Progenitor cell of endocrine pancreas (in vitro differentiated cells): ENCODE measurements at places on chromosomes 3 and 15.

- no peak for DNase-seq
These were observed 74.0 kb upstream of the SAMMSON start for GRCh38 chr3:69925506-69925905.

DNA sequence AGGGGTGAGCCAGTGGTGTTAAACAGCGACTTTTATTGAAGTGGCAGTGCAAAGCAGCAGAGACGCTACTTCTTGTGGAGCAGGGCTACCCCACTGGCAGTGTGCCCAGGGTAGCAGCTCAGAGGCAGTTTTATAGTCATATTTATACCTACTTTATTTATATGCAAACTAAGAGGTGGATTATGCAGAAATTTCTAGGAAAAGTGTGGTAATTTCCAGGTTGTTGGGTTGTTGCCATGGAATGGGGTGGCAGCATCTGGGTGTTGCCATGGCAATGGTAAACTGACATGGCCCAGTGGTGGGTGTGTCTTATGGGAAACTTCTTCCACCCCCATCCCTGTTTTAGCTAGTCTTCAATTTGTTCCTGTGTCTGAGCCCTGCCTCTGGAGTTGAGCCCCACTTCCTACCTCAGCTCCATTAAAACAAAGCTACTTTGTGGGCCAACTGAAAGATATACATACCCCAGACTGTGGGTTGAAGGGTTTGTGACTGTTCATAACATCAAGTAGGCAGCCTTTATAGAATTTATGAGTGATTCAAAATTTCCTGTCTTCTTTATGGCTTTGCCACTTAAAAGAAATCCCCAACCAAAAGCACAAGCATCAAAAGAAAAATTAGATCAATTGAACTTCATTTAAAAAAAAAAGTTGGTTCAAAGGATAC, 60.3 kb downstream of the EBLN2 start:
- DNase-seq, result no peak

DNA sequence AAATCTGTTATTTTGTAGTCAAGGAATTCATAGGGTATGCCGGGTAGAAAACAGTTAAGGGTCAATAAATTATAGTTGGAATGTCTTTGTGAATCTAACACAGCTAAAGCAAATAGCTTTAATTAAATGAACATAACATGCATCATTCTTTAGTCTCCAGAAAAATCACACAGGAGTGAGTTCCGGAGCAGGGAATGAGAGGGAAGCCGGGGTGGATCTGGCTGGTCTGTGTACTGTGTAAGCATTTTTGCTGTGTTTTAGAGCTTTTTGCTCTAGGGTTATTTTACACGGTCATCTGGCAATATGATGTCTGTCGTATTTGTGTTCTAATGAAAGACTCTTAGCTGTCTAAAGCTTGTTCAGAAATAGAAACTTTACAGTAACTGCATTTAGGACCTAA, 57.5 kb downstream of the MED12L start:
- DNase-seq, result no peak

GRCh38 chr15:101266034-101266433, 11.3 kb downstream of the SELENOS start:
- DNase-seq, result no peak

GRCh38 chr3:27905625-27906024, 183.5 kb upstream of the EOMES start:
- no peak for DNase-seq

DNA sequence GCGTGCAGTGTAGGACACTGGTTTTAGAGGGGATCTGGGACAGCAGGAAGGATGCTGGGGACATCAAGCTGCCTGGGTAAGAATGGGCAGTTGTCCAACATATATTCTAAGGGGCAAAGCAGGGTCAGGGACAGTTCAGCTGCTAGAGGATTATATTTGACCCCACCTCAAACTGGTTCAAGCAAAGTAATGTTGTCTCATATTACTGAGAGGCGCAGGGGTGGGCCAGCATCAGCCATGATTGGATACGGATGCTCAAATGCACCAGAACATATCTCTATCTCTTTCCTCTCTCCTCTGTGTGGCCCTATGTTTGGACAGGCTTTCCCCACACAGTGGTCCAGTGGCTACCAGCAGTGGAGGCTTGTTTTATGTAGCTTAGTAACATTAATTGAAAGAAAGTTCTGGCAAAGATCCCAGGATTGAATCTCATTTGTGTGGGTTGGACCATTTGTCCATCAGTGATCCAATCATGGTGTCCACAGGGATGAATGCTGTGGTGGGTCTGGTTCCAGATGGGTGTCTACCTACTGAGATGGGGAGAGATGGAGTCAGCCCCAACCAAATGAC, 49.8 kb upstream of the RGMA start:
- no peak for DNase-seq

DNA sequence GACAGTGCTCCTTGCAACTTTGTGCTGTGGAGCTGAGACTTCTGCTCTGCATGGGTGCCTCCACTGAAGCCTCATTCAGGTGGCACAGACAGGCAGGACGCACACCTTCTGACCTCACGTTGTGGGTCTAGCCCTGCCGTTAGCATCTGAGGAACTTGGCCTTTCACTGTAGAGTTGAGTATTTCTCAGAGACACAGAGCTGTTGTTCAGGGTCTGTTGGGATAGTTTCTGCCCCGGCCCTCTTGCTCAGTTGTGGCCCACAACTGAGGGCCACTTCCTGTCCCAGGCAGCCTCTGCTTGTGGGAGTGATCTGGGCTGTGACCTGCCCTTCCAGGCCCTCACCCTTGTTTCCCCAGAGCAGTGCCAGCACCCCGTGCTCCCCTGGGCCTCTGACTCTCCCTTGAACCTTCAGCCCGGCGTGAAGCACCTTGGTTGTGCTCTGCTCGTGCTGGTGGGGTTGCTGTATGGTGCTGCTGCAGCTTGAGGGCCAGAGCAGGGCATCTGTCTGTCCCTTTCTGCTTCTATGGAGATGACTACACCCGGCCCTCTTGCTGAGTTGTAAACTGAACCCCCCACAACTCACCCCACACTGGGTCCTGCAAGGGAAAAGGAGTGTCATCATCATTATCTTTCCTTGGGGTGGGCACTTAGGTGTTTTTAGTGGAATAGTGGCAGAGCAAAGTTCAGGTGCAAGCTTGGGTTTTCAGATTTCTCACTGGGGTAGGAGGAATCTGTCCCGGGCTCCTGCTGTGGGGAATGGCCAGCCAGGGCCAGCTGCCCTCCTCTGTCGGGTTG, 11.7 kb downstream of the BAHD1 start:
- DNase-seq, result no peak

DNA sequence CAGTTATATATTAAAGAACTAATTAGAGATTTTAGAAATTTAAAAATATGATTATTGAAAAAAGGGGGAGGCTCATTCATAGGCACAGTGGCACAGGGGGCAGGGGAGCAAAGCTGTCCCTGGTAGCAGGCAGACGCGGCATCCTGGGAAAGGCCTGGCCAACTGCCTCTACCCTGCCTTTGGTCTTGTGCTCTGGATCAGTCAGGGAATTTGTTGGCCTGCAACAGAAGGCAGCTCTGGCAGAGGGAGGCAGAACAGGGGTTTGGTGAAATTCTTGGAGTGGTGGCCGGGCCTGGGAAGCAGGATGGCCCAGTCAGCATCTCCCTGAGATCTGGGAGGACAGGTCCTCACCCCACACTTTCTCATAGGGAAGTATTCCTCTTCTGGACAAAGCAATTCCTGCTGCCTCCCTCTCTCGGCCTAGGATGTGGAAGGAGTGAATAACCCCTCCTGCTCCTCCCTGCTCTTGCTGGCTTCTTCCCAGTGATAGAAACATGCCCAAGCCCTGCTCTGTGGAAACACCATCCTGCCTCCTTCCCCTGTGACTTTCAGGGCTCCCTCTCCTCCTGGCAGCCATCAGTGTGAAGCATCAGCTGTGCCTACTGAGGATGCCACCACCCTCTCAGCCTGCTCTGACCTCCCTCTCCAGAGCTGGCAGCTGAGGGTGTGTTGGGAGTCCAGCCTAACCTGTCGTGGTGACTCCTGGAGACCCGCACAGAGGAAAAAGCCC, 26.9 kb downstream of the PRR20G start:
- DNase-seq, result no peak

DNA sequence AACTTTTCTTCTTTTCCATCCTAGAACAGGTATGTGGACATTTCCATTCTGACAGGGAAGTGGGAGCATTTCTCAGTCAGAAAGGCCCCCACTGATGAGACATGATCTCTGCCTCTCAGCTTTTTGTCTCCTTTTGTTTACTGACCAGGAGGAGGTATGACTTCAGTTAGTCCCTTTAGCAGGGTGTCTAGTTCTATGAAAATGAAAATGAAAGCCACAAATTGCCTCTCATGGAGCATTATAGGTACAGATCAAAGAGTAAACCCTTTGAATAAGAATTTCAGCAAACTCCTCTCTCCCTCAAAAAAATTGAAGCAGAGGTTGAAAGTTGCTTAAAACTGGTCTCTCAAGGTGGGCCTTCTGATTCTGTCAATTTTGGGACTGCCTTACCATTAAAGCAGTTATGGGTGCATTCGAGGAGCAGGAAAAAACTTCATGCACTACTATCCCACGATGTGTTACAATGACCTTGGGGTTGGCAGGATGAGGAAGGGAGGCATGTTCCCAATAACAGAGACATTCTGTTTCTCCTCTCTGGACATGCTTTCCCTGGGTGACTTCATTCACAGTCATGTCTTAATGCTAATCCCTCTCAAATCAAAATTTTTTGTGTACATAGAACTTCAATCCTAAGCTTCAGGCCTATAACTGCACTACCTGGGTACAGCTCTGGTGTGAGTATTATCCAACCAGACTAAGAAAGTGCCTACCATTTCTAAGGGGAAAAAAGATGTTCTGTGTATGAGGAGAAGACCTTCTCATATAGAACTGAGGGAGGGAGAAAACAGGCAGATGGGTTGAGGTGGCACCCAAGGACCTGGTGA, 50.6 kb upstream of the TBC1D23 start:
- no peak for DNase-seq

DNA sequence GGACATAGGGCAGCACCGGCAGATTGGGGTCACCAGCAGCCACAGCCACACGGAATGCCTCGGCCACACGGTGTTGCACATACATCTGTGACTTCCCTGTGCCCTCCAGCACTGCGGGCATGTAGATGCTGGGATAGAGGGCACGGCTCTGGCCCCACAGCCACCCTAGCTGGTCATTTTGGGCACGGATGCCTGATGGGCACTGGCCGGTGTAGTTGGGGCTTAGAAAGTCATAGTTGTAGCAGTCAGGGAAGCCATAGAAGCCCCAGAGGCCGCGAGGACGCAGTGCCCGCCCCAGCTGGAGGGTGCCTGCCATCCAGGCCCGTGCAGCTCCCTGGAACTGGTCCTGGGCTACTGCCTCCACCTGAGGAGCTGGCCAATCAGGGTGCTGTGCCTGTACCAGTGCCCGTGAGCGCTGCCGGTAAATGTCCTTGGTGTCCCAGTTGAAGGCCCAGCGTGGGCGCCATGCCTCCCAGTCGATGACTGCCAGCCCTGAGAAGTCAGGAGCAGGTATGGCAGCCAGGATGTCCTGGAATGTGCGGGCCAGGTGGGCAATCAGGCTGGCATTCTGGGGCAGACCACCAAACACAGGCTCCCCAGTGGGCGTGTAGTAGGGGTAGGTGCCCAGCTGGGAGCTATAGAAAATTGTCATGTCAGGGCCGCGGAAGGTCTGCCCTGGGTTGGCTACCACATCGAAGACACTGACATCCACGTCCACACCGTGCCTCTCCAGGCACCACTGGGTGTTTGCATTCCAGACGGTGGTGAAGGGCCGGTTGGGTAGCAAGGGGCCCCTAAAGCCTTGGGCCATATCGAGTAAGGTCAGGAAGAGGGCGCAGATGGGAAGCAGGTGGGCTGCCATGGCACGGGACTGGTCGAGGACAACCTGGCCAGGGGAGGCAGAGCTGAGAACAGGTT, 1.0 kb downstream of the HYAL1 start:
- DNase-seq, result no peak

GRCh38 chr3:129855832-129856419, 37.6 kb downstream of the TMCC1 start:
- DNase-seq, result no peak

GRCh38 chr3:28761375-28761774, 412.8 kb upstream of the AZI2 start:
- no peak for DNase-seq

DNA sequence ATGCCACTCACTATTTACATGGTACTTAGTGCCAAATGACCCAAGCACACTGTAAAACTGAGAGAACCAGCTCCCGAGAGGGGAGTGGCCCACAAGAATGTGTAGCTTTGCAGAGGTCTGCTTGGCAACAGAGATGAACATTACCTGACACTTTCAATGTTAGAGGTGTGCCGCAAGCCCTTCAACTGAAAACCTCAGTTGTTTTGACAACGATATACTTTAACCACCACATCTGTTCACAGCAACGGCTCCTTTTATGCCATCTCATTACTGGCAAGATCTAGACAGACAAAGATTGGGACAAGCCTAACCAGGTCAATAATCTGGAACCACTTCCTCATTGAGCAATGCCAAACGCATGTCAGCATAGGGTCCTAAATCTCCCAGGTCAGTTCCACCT, 23.7 kb downstream of the NEK10 start:
- no peak for DNase-seq

DNA sequence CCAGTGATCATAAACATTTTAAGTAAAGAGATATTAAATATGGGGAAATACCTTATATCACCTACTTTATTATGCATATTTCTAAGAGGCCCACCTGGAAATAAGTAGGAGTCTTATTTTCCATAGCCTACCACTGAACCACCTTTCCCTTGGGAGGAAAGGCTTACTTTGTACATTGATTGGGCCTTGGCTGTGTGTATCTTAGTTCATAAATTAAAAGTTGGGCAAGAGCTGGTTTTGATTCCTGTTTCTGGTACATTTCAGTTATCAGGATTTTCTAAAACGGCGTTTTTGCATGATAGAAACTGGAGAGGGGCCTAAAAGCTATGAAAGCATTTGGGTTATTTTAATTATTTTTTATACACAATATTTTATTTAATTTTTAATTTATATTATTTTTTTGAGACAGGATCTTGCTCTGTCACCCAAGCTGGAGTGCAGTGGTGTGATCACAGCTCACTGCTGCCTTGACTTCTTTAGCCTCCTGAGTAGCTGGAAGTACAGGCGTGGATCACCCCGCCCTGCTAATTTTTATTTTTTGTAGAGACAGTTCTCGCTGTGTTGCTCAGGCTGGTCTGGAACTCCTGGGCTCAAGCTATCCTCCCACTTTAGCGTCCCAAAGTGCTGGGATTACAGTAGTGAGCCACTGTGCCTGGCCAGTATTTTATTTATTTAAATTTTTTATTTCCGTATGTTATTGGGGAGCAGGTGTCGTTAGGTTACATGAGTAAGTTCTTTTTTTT, 2.6 kb downstream of the GMPS start:
- DNase-seq, result no peak

- DNase-seq, result no peak
These were observed 116.1 kb downstream of the ANP32A start for GRCh38 chr15:68704496-68705021.

DNA sequence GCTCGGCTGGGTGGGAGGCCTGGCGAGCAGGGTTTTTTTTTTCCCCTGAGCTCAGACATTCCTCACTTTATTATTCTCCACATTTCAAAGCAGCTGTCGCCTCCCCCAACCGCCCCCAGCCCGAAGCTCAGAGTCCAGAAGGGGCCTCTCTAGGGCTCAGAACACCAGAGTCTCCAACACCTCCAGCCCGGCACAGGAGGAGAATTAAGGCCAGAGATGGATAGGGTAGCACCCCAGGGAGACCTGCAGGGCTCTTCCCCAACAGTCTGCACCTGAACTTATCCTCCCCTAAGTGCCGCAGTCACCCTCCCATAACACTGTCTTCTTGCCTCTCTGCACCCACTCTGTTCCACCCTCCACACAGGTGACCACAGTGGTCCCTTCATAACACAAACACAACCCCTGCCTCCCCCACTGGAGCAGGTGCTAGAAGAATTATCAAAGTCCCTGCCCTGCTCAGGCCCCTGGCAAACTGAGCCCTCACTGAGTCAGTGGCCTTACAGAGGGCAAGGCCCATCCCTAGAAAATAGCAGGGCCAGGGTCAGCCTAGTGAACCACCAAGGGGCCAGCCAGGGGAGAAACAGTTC, 14.1 kb downstream of the MYL3 start:
- DNase-seq, result peak; percentile 6

- DNase-seq, result no peak
These were observed 22.8 kb upstream of the GOLM2 start for GRCh38 chr15:44265757-44266156.
